GM23338 (cell line): ENCODE measurements at places on chromosomes 11 and 22.

- no peak for DNase-seq
These were observed 10.7 kb upstream of the FAM83F start for GRCh38 chr22:39984006-39984405.

DNA sequence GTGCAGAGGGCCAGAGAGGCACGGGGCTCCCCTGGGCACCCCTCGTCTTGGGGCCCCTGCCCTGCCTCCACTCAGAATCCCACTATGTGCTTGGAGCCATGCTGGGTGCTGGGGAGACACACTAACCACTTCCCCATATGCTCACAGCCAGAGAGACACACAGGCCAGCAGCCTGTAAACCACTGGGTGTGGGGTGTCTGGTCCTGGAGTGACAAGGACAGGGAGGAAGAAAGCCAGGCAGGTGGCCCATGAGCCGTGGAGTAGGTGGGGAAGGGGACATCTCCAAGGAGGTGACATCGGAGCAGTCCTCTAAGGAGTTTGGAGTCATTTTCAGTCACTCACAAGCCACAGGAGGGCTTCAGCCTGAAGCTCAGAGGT is 58.9 kb downstream of the CDKN1C start:
- no peak for DNase-seq

DNA sequence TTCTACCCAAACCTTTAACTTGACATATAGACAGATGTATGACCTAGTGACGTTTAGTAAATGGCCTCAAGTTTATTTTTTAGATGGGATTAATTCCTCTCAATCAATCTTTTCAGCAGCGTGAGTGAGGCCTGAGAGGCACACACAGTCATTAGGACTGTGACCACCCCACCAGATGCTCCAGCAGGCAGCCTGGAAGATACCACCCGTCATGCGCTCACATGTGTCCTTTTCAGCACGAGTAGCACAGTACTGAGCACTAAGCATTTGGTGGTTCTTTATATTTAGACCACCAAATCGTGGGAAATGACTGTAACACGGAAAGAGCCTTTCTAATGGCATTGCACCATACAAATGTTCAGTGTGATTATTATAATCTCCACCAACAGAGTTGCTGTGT is 354.6 kb upstream of the DDI1 start:
- peak; percentile 22 for DNase-seq

DNA sequence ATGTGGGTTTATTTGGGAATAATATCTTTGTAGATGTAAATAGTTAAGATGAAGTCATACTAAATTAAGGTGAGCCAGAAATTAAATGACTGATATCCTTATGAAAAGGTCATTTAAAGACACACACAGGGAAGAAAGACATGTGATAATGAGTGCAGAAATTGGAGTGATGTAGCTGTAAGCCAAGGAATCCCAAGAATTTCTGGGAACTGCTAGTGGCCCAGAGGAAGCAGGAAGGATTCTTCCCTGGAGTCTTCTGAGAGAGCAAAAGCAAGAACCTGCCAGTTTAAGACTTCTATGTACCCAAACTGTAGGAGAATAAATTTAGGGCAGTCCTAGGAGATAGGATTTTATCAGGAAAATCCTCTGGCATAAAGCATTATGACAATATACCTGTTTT is 66.9 kb downstream of the LRRC4C start:
- peak; percentile 86 for DNase-seq

- no peak for DNase-seq
These were observed 6.7 kb downstream of the PAK1 start for GRCh38 chr11:77467233-77467632.

GRCh38 chr22:48755059-48755949 is 1072.4 kb downstream of the BRD1 start:
- no peak for DNase-seq

DNA sequence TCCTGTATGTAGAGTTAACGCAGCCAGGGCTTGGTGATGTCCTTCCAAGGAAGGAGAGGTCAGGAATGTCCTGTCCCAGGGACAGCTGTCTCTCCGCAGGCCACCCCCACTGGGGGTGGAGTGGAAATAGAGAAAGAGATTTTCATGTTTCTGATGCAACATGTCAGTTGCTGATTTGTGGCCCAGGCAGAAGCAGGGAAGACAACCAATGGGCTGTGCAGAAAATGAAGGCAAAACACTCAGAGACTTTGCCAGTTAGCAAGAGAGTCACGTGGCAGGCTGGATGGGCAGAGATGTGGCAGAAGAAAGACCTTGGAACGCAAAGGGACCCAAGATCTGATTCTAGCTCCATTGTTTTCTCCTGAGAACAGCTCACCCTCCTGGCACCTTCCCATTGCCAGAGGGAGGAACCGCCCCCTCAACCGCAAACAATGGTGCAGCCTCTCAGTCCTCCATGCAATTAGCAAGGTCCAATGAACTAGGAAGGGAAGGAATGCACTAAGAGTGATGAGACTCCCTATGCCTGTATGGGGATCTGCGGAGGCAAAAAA is 71.0 kb downstream of the SYN3 start:
- peak; percentile 77 for DNase-seq

DNA sequence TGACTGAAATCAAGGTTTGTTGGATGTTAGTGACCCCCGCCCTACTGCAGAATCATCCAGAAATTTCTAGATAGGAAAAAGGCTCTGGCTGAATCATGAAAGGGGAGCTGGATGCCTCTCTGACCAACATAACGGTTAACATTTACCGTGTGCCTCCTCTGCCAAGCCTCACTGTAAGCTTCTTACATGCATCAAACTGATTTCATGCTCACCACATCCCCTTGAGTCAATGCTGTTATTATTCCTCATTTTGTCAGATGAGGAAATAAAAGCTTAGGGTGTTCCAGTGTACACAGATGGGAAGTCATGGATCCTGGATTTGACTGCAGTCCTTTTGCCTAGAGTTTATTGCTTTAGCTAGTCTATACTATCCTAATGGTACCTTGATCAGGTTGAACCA is 5.9 kb upstream of the HMOX1 start:
- DNase-seq, result no peak

DNA sequence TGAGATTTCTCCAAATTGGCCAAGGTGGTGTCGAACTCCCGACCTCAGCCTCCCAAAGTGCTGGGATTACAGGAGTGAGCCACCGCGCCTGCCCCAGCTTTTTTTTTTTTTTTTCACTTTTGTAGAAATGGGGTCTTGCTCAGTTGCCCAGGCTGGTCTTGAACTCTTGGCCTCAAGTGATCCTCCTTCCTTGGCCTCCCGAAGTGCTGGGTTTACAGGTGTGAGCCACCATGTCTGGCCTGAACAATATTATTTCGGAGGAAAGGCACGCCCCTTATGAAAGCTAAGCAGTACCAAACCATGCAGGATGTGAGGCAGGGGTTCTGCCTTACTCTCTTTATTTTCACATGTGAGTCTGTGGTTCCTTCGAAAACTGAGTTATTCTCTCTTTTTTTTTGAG is 16.1 kb downstream of the MTCH2 start:
- no peak for DNase-seq

DNA sequence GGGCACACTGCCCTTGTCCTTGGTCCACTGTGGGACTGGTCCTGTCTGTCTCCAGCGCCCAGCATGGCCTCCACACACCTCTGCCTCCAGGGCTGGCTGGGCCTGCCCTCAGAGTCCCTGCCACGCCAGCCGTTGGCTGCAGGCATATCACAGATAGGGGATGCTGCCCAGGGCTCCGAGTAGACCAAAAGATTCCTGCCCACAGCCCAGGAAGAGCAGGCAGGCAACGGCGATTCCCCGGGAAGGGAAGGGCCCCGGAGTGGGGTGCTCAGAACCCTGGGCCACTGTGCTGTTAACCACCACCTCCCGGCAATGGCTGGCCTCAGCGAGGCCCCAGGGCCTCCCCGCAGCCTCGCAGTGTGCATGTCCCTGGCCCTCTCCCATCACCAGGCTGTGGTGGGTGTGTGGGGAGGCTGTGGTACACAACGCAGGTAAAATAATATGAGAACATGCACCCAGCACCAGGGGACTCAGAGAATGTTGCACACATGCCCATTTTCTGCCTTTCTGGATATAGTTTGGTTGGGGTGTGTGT is 2.2 kb downstream of the IFITM5 start:
- DNase-seq, result no peak

GRCh38 chr22:47276991-47277390 is 514.5 kb downstream of the TBC1D22A start:
- no peak for DNase-seq

- peak; percentile 84 for DNase-seq
These were observed at the start of gene CCDC116 for GRCh38 chr22:21632237-21632895. TSS of gene CCDC116 (plus strand) at chr22:21632760. CDS start at chr22:21633182, 422 bp downstream.

- peak; percentile 41 for DNase-seq
These were observed 23.1 kb upstream of the TP53I11 start for GRCh38 chr11:44973632-44974401.

DNA sequence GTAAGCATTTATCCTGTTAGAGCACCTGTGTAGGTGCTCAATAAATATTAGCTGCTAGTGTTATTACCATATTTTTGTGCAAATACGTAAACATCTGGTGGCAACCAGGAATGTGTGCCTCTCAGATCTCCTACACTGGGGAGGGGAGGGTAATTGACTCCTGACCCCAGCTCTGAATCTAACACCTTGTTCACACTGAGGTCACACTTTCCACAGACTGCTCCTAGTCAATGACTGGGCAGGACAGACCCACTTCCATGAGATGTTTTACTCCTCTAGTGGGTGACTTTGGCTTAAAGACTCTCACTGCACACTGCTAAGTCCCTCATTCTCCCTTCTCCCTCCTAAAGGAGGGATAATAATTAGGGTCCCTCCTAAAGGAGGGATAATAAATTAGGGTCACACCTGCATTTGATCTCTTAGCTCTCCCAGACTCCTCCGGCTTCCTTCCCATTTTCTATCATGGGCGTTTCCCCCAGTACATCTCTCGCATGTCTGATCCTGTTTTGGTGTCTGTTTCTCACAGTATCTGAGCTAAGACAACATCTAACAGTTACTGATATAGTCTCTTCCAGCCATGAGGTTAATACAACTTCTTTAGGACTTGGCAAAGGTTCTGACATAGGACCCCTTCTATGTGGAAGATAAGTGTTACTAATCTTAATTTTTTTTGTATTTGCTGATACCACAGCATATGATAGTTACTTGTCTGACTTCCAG is 8.0 kb downstream of the CSTPP1 start:
- no peak for DNase-seq

DNA sequence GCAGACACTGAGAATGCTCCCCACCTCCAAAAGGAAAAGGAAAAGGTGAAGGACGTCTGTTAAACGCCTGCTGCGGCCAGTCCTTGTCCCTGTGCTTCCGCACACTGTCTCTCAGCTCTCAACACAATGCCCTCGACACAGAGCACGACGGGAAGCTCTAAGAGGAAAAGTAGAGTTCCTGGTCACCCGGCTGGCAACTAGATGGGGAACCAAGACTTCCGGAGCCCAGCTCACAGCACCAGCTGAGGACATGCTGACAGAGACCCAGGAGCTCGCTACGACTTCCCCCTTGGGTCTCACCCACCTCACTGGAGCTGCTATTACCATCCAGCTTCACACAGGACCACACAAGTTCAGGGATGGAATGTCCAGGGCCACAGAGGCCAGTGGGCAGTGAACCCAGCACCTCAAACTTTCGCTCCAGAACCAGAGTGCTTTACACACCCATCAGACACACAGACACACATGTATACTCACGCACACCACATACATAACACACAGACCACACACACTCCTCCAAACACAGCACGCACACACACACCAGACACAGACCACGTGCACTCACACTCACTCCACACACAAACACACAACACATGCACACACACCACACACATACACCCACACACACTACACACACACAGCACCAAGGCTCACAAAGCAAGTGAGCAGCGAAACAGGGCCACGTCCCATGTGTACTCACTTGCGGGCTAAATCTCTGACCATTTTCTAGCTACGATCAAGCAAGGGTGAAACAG is 9.6 kb downstream of the SULT4A1 start:
- no peak for DNase-seq

- DNase-seq, result no peak
These were observed 93.7 kb downstream of the PRR5L start for GRCh38 chr11:36389811-36390210.

DNA sequence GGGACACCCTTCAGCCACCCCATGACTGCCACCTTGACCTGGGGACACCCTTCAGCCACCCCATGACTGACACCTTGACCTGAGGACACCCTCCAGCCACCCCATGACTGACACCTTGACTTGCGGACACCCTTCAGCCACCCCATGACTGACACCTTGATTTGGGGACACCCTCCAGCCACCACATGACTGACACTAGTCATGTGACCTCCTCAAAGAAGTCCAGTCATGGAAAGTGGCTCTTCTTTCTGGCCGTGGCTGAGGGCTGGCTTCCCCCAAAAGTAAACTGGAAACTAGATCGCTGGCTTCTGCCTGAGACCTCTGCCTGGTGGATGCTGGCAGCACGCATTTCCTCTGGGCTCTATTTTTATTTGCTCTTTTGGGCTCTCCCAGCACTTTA is 28.4 kb downstream of the ARFGAP2 start:
- DNase-seq, result no peak

GRCh38 chr22:30223303-30223702 is 23.3 kb downstream of the LIF start:
- DNase-seq, result no peak

DNA sequence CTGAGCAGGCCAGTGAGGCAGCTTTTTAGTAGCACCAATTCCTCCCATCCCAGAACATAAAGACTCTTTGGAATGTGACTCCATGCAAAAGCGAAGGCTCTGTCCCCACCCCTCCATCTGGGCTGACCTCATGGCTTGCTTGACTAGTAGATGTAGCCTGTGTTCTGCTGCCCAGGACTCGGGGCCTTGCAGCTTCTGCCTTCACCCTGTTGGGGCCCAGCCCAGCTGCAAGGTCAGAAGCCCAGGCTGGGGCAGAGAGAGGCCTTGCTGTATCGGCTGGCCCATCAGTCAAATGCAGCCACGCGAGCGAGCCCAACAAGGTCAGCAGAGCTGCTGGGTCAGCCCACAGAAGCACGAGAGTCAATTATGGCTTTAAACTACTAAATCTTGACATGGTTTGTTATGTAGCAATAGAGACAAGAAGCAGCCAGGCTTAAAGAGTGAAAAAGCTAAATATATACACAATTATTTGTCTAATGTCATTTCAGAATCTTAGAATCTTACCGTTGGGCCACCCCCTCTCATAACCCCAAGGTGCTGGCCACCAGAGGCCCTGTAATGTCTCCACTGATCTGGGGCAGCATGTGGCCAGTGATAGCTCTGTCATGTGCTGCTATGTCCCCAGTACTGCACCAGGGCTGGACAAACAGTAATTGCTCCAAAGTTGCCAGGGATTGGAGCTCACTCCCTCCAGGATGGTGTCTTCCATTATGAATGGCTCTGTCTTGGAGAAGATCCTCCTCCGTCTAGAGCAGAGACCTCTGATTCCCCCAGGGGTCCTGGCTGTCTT is 10.4 kb upstream of the WNT11 start:
- DNase-seq, result no peak

GRCh38 chr22:27358096-27358870 is 443.3 kb downstream of the MN1 start:
- no peak for DNase-seq
